ENCODE measurements at places on chromosomes 3 and 15. TPM values are rescaled to one million over a fixed set of nuclear protein-coding genes. Genes with fewer than 3 reads are reported as not detected.

The MRPL47 gene
- 33.7 TPM for total RNA-seq

The MME gene
- total RNA-seq: 1.1 TPM

The PRR20G gene
- total RNA-seq: not detected

The MORC1 gene
- total RNA-seq: not detected

The EHHADH gene
- 3.1 TPM for total RNA-seq

The PLSCR4 gene
- total RNA-seq: 53.4 TPM

DNA sequence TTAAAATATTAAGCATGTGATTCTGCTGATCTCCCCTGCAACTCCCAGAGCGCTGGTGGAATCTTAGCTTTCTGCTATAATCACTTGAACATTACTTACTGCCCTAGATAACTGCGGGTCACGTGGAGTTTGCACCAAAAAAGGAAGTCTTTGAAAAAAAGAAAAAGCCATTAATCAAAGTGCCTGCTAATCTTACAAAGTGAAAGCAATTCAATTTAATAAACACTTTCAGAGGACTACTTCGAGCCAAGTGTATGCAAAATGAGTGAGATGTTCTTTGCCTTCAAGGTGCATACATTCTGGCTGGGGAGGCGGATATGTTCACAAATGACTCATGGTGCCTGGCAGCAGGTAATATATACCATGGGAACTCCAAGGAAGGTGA is 109.9 kb upstream of the GAP43 start:
- DNase-seq: no peak

DNA sequence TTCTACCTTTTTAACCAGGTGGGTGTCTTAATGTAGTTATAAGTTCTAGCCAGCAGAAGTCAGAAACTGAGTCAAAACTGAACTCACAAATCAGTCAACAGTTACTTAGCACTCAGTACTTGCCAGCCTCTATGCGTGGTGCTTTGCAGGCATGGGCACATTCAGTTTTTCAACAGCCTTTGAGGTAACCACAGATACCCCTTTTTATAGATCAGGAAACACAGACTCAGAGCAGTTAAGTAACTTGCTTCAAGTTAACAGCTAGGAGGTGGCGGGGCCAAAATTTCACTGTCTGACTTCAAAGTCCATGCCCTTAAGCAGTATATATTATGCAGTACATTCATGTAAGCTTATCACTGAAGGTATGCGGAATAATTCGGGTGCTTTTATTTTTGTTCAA is 139.4 kb downstream of the FHIT start:
- no peak for DNase-seq

DNA sequence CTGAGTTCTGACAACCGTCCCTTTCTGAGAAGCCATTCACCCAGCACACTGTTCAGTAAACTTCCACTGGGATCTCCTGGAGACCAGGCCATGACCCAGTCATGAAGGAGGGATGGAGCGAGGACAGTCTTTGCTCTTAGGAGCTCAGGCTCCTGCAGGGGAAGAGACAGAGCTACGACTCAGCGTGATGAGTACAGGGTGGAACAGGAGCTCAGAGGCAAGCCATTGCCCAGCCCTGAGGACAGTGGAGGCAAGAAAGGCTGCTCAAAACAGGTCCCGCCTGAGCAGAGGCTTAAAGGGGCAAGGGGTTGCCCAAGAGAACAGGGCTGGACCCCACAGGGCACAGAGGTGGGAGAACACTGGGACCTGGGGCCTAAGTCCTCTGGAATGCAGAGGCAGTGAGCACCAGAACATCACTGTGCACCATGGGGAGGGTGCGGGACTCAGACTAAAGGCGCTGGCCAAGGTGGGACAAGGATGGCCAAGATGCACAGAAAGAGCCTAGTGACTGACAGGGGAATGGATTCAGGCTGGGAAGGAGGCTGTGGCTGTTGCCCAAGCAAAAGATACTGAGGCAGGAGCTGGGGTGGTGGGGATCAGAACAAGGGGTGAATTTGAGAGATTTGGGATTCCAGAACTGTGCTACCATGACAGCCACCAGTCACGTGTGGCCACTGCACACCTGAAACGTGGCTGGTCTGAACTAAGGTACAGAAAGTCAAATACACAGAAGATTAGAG is 25.8 kb downstream of the TMEM43 start:
- peak; percentile 68 for DNase-seq

DNA sequence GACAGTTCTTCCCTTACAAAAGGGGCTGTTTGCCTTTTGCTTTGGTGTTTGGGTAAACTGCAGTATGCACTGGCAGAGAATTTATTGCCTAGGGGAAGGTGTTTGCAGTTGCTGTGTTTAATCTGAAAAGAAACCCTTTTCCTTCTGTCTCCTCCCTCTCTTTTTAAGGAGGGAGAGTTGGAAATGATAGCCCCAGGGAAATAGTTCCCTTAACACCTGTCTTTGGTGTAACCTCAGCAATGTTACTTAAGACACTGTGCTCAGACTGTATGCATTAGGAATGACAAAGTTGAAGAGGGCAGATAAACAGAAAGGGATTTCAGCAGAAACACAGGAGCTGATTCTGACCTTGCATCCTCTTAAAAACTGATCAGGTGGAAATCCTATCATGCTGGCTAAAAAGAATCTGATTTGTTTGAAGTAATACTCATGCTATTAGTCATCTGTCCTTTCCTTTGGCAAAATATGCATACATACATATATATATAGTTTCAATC is 125.4 kb downstream of the TP63 start:
- DNase-seq: no peak

DNA sequence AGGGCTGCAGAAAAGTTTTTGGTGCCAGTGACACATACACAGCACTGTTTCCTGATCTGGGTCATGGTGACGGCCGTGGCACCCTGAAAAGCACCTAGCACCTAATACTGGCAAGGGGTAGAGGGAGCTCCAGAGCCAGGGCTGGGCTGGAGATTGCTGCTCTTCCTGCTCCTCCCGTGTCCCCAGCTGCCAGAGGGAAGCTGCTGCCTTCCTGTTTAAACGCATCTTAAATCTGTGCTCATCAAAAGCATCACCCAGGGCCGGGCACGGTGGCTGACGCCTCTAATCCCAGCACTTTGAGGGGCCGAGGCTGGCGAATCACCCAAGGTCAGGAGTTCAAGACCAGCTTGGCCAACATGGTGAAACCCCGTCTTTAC is 156.7 kb upstream of the MEF2A start:
- peak; percentile 91 for DNase-seq

- no peak for DNase-seq
These were observed 389.0 kb upstream of the LMCD1 start for GRCh38 chr3:8112587-8112986.

- no peak for DNase-seq
These were observed 10.7 kb downstream of the ACAN start for GRCh38 chr15:88813960-88814359.

- DNase-seq: no peak
These were observed 18.7 kb upstream of the SPG11 start for GRCh38 chr15:44682211-44682610.

GRCh38 chr15:95912280-95912625 is 418.2 kb upstream of the NR2F2 start:
- no peak for DNase-seq

DNA sequence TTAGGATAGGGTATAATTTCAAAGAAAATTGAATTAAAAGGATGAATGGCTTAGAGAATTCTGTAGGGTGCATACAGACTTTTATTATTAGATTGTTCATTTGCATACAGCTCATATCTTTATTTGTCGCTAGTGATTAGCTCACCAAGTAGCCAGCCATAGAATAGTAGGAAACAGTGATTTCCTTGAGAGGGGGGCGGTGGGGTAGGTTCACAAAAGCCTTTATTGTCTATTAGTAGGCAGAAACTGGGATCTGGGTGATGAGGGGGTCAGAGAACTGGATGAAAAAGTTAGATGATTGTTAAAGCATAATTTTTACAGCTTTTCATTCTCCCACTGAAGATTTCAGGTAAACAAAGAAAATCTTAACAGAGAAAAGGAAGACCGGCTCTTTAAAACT is 77.6 kb upstream of the RAP2B start:
- DNase-seq: no peak

- DNase-seq: peak; percentile 48
These were observed 25.9 kb upstream of the GP9 start for GRCh38 chr3:129034642-129035041.

- no peak for DNase-seq
These were observed 26.3 kb downstream of the COL6A6 start for GRCh38 chr3:130543322-130543721.

All from posterior vena cava (tissue), 2 donors.